CD4-positive, CD25-positive, alpha-beta regulatory T cell (primary cell): ENCODE measurements at places on chromosomes 7 and 10. TPM values are rescaled to one million over a fixed set of nuclear protein-coding genes. Genes with fewer than 3 reads are reported as not detected.

DNA sequence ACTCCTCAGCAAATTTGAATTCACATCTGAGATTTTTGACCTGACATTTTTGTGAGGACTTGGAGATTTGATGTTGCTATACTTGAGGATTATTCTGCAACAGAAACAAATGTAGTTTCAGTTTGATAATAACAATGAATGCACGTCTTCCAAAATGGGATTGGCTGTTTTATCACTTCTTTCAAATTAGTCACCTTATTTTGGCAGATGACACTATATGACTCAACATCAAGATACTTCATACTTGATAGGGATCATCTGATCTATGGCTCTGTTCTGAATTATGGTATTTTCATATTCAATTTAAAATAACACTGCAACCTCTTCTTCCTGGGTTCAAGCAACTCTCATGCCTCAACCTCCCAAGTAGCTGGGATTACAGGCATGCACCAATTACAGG lies 24.2 kb downstream of the ARL5B start:
- H3K27me3 ChIP-seq: no peaks in the 10 kb centered on the region
- no peak overlapping the region for H3K27ac ChIP-seq
- H3K4me1 ChIP-seq: no peaks in the 10 kb centered on the region
- DNase-seq: no peak
- H3K36me3 ChIP-seq: no peaks in the 10 kb centered on the region
- no peak overlapping the region for H3K4me3 ChIP-seq

- DNase-seq: no peak
- H3K27me3 ChIP-seq: peaks cover 13% of the 10 kb centered on the region
- no peak overlapping the region for H3K27ac ChIP-seq
- H3K4me3 ChIP-seq: no peak overlapping the region
- no peaks in the 10 kb centered on the region for H3K36me3 ChIP-seq
- H3K4me1 ChIP-seq: peaks cover 4% of the 10 kb centered on the region
Measured at GRCh38 chr10:1256432-1256725, 200.2 kb downstream of the WDR37 start.

DNA sequence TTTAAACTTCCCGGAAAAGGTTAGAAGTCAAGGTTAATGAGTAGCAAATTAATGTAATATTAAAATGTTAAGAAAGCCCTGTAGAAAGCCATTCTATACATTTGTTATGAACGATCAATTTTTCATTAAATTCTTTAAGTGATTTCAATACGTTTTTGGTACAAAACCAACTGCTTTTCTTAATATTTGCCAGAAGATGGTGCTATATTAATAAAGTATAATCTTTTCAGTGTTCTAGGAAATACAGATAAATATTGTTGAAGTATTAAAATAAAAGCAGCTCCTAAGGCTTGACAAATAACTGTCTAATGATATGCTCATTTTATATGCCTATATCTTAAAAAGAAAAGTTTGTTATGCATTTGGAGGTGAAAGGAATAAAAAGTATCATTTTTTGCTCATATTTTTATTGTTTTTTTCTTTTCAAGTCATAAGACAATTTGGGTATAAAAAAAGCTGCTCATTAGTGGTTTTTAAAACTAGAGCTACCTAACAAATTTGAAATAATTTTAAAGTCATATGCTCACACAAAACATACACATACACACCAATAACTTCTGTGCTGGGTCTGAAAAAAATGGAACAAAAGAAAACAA lies 130.3 kb upstream of the POT1 start:
- H3K4me1 ChIP-seq: no peaks in the 10 kb centered on the region
- no peak overlapping the region for H3K27ac ChIP-seq
- H3K36me3 ChIP-seq: no peaks in the 10 kb centered on the region
- no peak overlapping the region for H3K4me3 ChIP-seq
- H3K27me3 ChIP-seq: no peaks in the 10 kb centered on the region
- no peak for DNase-seq

DNA sequence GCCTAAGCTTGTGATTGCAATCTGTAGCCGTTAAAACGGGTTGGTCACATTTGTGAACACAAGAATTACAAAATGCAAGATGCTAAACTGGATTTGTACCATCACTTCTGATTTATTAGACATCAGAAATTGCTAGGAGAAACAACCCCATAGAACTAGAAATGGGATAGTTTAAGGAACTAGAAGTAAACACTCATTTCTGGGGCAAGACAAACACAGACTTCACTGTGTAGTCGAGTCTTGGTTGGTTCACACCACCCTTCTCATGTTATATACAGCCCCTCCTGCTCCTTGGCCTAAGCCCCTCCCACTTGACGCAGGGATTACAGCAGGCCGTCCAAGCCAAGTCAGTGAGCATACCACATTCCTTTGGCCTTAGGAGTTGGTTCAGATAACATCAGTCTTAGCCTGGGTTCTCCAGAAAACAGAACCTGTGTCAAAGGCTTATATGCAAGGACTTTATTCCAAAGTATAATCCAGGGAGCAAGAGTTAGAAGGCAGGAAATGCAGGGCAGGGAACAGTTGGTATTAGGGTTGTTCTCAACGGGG lies 2.0 kb upstream of the NRAP start:
- DNase-seq: no peak
- no peaks in the 10 kb centered on the region for H3K4me1 ChIP-seq
- H3K4me3 ChIP-seq: no peak overlapping the region
- no peak overlapping the region for H3K27ac ChIP-seq

- H3K4me3 ChIP-seq: no peak overlapping the region
- no peak for DNase-seq
- H3K27ac ChIP-seq: no peak overlapping the region
- no peaks in the 10 kb centered on the region for H3K36me3 ChIP-seq
- H3K4me1 ChIP-seq: no peaks in the 10 kb centered on the region
Measured at GRCh38 chr10:24783504-24783903, 59.8 kb upstream of the ARHGAP21 start.

DNA sequence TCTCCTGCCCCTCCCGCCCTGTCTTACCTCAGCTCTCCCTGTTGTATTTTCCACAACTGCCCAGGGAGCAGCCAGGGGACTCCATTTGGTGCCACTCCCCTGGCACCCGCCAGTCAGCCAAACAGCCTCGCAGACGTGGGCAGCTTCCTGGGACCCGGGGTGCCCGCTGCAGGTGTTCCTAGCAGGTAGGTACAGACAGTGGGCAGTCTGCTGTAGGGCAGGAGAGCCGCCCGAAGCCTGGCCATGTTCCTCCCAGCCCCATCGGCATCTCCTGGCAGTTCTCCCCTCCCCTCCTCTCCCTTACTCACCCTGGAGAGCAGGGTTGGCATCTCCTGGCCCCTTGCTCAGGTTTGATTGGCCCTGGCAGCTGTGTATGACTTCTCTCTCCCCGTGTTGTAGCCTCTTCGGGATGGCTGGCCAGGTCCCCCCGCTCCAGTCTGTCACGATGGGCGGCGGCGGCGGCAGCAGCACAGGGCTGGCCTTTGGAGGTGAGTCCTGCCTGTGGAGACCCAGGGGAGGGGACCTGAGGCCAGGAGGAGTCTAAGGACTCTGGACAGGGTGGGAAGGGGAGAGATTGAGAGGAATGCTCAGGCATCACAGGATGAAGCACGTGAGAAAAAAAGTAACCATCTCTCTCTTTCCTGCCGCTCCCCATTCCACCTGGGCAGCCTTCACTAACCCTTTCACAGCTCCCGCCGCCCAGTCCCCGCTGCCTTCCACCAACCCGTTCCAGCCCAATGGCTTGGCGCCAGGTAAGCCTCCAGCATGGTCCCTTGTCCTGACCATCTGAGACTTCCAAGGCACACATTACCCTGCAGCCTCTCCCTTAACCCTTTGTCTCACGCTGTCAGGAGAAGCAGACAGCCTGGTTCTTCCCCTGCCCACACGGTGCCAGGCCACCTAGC lies 11.3 kb downstream of the SAP25 start:
- H3K4me1 ChIP-seq: peaks cover 9% of the 10 kb centered on the region
- H3K27ac ChIP-seq: no peak overlapping the region
- no peaks in the 10 kb centered on the region for H3K27me3 ChIP-seq
- no peak overlapping the region for H3K4me3 ChIP-seq
- no peak for DNase-seq

- H3K27ac ChIP-seq: no peak overlapping the region
- H3K4me1 ChIP-seq: peaks cover 13% of the 10 kb centered on the region
- no peak for DNase-seq
- no peaks in the 10 kb centered on the region for H3K36me3 ChIP-seq
- H3K4me3 ChIP-seq: no peak overlapping the region
Measured at GRCh38 chr7:139734395-139734794, 43.4 kb downstream of the HIPK2 start.

- H3K27me3 ChIP-seq: no peaks in the 10 kb centered on the region
- no peaks in the 10 kb centered on the region for H3K4me1 ChIP-seq
- H3K4me3 ChIP-seq: no peak overlapping the region
- no peak overlapping the region for H3K27ac ChIP-seq
- no peak for DNase-seq
- no peaks in the 10 kb centered on the region for H3K36me3 ChIP-seq
Measured at GRCh38 chr10:86064219-86064618, 302.4 kb downstream of the GRID1 start.

The KCNIP2 gene
- total RNA-seq: 1.6 TPM

- DNase-seq: no peak
- H3K4me3 ChIP-seq: no peak overlapping the region
- no peaks in the 10 kb centered on the region for H3K36me3 ChIP-seq
- no peaks in the 10 kb centered on the region for H3K27me3 ChIP-seq
Measured at GRCh38 chr10:132850896-132851295, 64.9 kb upstream of the NKX6-2 start.

- no peaks in the 10 kb centered on the region for H3K36me3 ChIP-seq
- DNase-seq: no peak
- no peak overlapping the region for H3K27ac ChIP-seq
- H3K4me3 ChIP-seq: no peak overlapping the region
Measured at GRCh38 chr7:42138691-42139090, 98.3 kb downstream of the GLI3 start.

GRCh38 chr10:119306514-119306951 lies 99.2 kb downstream of the GRK5 start:
- DNase-seq: peak; percentile 89
- H3K4me1 ChIP-seq: peaks cover 57% of the 10 kb centered on the region
- H3K27me3 ChIP-seq: no peaks in the 10 kb centered on the region
- peak overlapping the region; percentile 81 for H3K4me3 ChIP-seq

The CACUL1 gene
- 24.6 TPM for total RNA-seq

DNA sequence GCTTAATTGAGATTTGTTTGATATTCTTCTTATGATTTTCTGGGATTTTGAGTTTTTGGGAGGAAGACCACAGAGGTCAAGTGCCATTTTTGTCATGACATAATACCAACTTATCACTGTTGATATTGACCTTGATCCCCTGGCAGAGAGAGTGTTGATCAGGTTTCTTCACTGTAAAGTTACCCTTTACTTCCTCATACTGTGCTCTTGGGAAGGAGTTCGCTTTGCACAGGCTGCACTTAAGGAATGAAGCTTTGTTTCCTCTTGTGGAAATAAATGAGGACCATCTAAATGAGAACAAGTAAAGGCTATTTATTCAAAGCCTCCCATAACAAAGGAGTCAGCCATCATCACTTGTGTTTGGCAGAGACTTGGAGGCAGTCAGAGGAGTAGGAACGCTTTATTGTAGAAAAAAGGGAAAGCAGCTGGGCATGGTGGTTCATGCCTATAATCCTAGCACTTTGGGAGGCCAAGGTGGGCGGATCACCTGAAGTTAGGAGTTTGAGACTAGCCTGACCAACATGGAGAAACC lies 16.1 kb downstream of the ST7 start:
- no peaks in the 10 kb centered on the region for H3K4me1 ChIP-seq
- DNase-seq: no peak
- H3K36me3 ChIP-seq: no peaks in the 10 kb centered on the region
- no peaks in the 10 kb centered on the region for H3K27me3 ChIP-seq
- H3K27ac ChIP-seq: no peak overlapping the region

DNA sequence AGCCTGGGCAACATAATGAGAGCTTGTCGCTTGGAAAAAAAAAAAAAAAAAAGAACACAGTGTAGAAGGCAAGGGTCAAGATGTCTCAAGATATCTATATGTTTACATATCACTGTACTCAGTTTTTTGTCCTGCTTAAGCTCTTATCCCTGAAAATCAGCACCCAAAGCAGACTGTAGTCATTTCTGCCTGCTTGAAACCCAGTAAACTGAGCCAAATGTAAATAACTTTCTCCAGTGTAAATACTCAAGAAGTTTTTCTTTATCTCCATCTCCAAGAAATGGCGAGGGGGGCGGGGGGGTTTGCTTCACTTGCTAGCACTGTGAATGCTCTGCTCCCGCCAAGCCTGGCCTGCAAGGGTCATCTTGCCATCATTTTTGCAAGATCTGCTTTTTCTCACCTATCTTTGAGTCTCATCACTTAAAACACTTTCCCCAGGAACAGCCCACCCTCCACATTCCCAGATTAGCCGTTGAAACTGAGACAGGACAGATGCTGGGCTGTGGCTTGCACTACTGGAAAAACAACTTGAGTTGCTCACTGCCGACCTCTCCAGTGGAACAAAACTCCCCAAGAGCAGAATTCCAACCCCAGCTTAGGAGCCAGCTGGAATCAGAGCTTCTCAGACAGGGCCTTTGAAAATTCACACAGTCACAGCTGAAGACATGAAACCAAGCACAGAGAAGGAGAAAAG lies 54.6 kb downstream of the AFAP1L2 start:
- no peaks in the 10 kb centered on the region for H3K36me3 ChIP-seq
- no peaks in the 10 kb centered on the region for H3K4me1 ChIP-seq
- no peak overlapping the region for H3K4me3 ChIP-seq
- no peak for DNase-seq
- no peak overlapping the region for H3K27ac ChIP-seq

DNA sequence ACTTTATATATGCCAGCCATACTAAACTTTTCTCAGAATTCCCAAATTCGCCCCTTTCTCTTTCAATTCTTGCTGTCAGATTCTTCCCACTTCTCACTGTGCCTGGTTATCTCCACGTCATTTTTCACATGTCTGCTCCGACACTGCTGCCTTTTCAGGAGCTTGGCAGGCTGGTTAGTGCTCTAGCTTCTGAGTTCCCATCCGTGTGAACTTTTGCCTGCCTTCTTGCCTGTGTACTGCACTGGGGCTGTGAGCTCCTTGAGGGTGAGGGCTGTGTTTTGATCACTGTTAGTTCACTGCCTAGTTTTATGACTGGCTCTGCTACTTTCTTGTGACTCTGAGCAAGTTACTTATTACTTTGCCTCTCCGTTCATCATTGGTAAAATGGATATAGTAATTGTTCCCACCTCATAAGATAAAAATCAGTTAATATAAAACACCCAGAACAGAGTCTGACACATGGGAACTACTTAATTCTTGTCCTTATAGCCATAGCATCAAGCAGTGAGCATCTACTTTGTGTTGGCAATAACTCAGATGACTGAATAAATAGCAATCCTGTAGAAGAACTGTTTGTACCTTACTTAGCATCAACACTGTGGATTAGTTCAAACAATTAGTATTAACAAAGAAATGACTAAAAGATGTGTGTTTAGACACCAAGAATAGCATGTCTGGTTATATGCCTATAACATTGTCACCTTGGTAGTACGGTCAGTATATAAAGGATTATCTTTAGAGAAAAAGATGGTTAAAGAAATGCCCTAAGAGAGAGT lies 5.5 kb downstream of the GSTO1 start:
- H3K27me3 ChIP-seq: no peaks in the 10 kb centered on the region
- DNase-seq: no peak
- peak overlapping the region; percentile 35 for H3K4me3 ChIP-seq

DNA sequence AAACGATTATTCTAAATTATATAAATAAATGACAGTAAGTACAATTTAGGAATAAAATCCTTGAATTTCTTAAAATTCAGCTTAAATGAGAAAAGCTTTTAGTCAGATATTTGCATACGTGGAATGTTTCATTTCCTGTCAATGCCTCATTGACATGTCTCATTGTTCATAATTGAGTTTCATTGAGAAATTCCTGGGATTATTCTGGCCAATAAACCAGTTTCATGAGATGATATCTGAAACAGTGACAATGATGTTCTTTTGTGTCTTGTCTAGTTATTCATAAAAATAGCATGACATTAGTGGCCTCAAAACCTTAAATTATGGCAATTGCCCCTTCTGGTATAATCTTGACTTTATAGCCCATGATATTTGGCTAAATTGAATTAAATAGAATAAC lies 95.8 kb downstream of the DKK1 start:
- DNase-seq: no peak
- H3K36me3 ChIP-seq: no peaks in the 10 kb centered on the region
- H3K27me3 ChIP-seq: no peaks in the 10 kb centered on the region
- no peak overlapping the region for H3K4me3 ChIP-seq
